Endothelial cell of umbilical vein (primary cell): ENCODE measurements at places on chromosomes 3 and 15. TPM values are rescaled to one million over a fixed set of nuclear protein-coding genes. Genes with fewer than 3 reads are reported as not detected.
A peak's percentile ranks its signal among the peaks of the same experiment; 100 is the strongest.

COL8A1 gene
- 217 and 358 TPM in 2 replicates for total RNA-seq

CLRN1 gene
- total RNA-seq: not detected in 2 replicates

- H3K4me3 ChIP-seq: no peak overlapping the region
- H3K27ac ChIP-seq: no peak overlapping the region
- peaks cover 4% of the 10 kb centered on the region for H3K4me1 ChIP-seq
- H3K27me3 ChIP-seq: peaks cover 49% of the 10 kb centered on the region
- no peaks in the 10 kb centered on the region for H3K36me3 ChIP-seq
Measured at GRCh38 chr3:184561913-184562877, 610 bp downstream of the EPHB3 start.

DNA sequence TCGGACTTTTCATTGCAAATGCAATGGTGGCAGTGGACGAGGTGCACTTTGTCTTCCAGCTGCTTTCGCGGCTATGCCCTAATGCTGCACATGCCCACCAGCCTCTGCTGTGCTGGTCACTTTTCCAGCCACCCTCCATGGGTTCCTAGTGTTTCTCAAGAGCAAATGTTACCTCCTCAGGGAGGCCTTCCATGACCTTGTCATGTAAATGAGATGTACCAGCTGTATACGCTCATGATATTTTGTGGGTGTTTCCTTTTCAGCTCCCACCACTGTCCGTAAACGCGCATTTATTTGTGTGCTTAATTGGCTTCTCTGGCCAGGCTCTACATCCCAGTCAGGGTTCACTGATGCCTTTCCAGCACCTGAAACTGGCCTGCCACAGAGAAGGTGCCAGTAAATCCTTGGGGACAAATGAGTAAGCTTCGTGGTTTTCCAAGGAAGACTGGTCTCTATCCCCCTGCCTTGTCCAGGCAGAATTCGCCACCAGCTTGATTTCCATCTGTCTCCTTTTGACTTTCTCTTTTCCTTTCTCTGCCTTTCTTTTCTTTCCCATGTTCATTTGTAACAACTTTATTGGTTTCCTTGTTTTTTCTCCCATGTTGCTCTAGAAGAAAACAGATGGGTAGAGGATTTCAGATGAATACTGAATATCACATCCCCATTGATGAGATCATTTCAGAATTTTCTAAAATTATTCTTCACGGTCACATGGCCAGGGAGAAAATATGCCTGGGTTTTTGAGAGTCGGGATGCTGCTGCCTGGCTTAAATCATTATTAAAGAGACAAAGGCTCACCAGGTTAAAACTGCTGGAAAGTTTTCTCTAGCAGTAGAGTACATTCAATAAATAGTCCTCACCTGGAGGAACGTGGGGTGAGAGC, 82.5 kb downstream of the CHST2 start:
- no peak overlapping the region for H3K4me3 ChIP-seq
- no peaks in the 10 kb centered on the region for H3K36me3 ChIP-seq
- DNase-seq: no peak
- no peak overlapping the region for H3K27ac ChIP-seq
- H3K27me3 ChIP-seq: peaks cover 9% of the 10 kb centered on the region

- DNase-seq: no peak
- peak overlapping the region; percentile 16 for H3K4me3 ChIP-seq
- H3K27me3 ChIP-seq: peaks cover 83% of the 10 kb centered on the region
- no peak overlapping the region for H3K27ac ChIP-seq
- no peaks in the 10 kb centered on the region for H3K36me3 ChIP-seq
Measured at GRCh38 chr15:52789601-52790168, 451 bp downstream of the ONECUT1 start.
